ENCODE measurements at places on chromosomes 12 and 14.

- no peak for DNase-seq
Measured at GRCh38 chr14:99524804-99525698, 43.8 kb downstream of the CCNK start.

GRCh38 chr12:71214511-71215285, 56.9 kb upstream of the TSPAN8 start:
- DNase-seq = no peak

DNA sequence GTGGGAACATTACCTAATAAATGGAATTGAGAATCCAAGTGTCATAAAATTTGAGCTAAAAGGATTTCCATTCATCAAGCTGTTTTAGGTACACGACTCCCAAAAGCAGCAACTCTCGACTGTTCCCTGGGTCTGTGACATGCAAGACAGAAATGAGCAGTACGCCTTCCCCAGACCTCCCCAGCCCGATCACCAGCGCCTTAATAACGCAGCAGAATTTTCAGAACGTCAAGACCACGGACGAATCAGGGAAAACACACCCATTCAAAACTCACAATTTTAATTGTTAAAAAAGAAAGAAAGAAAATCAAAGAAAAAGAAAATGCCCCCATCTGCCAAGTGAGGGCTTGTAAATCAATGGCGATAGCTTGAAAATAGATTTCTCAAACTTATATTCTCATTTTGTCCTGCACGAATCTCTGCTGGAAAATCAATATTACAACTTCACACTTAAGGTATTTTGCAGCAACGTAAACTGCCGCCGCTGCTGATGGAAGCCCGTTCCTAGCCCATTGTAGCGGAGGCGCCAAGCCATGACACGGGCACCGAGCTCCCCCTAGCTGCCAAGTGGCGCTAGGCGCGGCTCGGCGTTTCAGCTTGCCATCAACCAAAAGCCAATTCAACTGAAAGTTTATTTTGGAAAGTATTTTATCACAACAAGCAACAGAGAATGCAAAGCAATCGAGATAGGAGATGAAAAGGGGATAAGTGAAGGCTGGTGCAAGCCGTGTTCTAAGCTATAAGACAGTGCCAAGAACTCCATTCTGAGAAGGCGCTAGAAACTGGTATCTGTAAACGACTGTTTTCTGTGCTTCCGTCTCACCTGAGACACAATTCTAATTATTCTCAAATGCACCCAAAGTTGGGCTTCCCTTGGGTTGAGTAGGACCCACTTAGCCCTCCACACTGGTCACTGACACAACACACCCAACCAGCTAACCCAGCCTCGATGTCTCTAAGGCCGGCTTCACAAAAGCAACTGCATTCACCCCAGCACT, 5.5 kb downstream of the BCL11B start:
- peak; percentile 79 for DNase-seq

DNA sequence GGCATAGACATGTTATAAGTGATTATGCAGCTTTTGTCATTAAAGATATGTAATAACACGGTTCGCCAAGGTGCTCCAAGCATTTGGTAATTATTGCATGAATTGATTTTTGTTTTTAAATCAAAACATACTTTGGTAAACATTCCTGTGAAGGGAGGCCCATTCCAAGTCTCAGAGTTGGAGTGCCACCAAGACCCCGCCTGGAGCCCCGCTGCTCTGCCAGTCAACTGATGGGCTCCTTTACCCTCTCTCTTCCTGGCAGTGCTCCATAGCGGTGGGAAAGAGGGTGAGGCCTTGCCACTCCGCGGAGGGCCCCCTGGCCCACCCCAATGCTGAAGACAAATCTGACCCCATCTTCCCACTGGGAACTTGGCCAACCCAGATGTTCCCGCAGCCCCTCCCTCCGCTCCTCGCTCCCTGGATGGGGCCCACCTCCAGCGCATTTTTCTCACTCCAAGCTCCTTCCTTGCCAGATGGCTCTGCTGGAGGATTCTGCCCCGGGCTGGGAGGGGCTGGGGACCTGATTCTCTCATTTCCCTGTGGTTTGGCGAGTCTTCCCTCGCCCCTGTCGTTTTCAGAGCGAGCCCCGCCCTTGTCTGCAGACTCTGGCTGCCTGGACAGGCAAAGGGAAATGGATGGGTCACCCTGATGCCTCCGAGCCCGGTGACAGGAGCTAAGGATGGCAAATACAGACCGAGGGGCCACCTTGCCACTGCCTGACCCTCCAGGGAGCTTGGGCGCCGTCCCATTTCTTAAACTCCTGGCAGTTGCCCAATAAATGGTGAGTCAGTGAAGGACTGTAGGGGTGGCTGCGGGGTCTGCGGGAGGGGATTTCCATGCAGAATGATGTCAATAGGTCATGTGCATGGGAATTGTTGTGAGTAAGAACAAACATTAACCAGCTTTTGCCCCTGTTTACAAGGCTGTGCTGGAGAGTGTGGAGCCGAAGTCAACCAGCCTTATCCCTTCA, 9.2 kb upstream of the PAPLN start:
- no peak for DNase-seq

GRCh38 chr12:18907127-18907526, 169.2 kb downstream of the CAPZA3 start:
- DNase-seq = no peak

DNA sequence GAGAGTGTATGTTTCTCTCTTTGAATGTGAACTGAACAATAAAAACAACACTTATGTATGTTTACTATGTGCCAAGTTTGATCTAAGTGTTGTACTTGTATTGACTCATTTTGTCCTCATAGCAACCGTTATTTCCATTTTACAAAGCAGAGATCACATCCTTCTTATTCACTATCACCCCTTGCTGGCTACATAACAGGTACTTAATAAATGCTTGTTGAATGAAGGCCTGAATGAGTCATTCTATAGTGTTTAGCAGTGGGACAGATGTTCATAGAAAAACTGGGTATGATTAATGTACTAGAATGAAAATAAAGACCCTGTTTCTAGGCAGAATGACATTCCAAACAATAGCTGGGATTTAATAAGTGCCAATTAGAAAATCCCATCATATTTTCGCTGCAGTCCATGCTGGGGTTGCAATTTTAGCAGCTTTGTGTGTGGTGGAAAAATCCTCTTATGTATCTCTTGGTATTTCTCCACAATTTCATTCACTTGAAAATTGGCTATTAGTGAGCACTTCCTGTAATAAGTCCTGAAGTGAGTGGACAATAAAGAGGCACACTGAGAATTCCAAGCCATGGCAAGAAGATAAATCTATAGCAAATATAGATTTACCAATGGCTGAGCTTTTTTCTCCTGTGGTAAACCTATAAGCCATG, 86.0 kb downstream of the FAR2 start:
- no peak for DNase-seq

DNA sequence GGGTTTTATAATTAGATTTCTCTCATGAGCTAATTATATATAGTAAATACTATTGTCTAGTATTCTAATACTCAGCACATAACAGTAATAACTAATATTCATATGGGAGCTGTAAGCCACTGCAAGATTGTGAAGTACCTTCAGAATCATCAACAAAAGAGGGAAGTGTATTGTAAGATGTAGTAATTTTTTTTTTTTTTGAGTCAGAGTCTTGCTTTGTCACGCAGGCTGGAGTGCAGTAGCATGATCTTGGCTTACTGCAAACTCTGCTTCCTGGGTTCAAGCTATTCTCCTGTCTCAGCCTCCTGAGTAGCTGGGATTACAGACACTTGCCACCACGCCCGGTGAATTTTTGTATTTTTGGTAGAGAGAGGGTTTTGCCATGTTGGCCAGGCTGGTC, 3.1 kb downstream of the GPR33 start:
- DNase-seq = no peak

GRCh38 chr14:64536488-64537245, 3.9 kb upstream of the HSPA2 start:
- no peak for DNase-seq

GRCh38 chr14:51202914-51203665, 37.0 kb upstream of the TMX1 start:
- DNase-seq = no peak

GRCh38 chr12:119940897-119941296, 48.1 kb upstream of the BICDL1 start:
- no peak for DNase-seq

DNA sequence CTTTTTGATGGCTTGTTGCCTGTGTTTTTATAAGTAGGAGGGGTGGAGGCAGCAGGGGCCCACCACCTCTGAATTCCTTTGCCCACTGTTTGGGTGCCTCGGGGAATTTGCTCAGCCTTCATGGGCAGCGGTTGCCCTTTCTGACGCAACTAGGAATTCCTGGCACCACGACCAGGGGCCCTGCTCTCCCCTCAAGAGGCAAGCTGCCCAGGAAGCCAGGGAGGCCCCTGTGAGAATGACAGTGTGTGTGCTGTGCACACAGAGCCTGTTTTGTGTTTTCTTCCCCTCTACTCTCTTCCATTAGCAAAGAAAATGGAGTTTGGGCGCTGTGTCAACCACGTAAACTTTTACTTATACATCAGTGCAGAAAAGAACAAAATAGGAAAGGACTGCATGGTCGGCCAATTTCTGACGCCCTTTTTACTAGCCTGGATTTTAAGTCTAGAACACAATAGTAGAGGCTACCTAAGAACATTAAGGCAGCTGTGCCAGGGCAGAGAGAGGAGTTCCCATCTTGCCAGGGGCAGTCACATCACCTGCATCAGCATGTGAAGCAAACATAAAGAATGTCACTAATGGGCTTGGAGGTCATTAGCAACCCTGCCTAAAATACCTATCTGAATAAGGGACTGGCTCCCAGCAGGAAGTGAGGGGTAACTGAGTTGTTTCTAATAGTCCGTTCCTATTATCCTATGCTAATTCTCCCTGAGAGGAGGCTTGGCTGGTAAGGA, 17.9 kb upstream of the PTGR2 start:
- DNase-seq = no peak

GRCh38 chr12:65278576-65279368, at the start of gene MSRB3:
Gene MSRB3, plus strand, starts transcription at chr12:65278683. Its CDS starts 29,897 bp downstream, at chr12:65308580.
- DNase-seq = no peak

- DNase-seq = no peak
Measured at GRCh38 chr14:51725061-51725460, 73.4 kb downstream of the FRMD6 start.

- DNase-seq = no peak
Measured at GRCh38 chr14:72863216-72864006, 30.5 kb downstream of the DPF3 start.

- DNase-seq = no peak
Measured at GRCh38 chr14:78535041-78535440, 364.9 kb downstream of the NRXN3 start.

- DNase-seq = no peak
Measured at GRCh38 chr14:56608689-56609088, 29.1 kb downstream of the TMEM260 start.

GRCh38 chr14:51682411-51682810, 30.7 kb downstream of the FRMD6 start:
- no peak for DNase-seq

DNA sequence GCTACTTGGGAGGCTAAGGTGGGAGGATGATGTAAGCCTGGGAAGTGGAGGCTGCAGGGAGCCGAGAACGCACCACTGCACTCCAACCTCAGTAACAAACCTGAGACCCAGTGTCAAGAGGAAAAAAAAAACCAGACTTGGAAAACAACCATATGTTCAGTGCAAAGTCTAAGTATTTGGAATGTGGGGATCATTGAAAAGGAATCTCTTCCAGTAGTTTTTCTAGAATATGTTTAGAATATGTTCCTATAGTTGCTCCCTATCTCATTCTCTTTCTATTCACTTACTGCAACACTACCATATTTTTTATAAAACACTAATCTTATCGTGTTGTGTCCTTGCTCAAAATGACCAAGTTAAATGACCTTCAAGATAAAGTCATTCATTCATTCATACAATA, 423.5 kb upstream of the SOX5 start:
- no peak for DNase-seq

GRCh38 chr14:72023128-72024042, 91.2 kb downstream of the RGS6 start:
- DNase-seq = no peak

DNA sequence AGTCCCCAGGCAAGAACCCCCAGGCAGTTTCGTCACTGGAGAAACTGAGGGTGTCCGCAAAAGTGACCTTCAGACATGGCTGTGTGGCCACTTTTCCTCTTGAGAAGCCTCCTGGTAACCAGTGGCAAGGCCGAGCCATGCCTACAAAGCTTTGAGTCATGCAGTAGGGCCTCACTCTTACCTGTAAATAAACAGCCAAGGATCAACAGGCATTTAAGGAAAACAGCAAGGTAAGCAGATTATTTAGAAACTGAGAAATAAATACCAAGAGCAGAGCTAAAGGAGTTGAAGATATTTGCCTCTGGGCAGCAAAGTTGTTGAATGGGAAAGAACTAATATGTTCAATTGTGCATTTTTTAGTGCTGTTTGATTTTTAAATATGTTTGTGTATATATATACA, 141.0 kb upstream of the BCL2L14 start:
- DNase-seq = no peak

GRCh38 chr12:3580094-3580749, 89.2 kb downstream of the PRMT8 start:
- DNase-seq = no peak

- no peak for DNase-seq
Measured at GRCh38 chr12:130642856-130643255, 73.2 kb downstream of the RIMBP2 start.

DNA sequence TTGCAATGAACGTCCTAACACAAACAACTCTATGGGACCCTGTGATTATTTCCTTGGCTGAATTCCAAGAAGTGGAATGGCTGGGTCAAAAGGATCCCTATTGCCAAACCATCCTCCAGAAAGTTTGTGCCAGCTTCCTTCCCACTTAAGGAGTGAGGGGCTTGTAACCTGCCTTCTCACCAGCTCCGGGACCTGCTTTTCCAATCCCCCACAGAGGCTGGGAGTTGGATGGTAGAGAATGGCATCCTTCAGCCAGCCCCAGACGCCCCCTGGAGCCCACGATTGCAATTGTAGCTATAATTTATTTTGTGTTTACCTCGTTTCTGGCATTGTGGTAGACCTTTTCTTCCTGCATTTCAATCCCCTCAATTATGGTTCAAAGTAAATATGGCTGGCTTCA, 9.7 kb upstream of the ZDHHC22 start:
- no peak for DNase-seq

Data from activated CD4-positive, CD25-positive, alpha-beta regulatory T cell (primary cell).